ENCODE measurements at places on chromosomes 6 and 20.

DNA sequence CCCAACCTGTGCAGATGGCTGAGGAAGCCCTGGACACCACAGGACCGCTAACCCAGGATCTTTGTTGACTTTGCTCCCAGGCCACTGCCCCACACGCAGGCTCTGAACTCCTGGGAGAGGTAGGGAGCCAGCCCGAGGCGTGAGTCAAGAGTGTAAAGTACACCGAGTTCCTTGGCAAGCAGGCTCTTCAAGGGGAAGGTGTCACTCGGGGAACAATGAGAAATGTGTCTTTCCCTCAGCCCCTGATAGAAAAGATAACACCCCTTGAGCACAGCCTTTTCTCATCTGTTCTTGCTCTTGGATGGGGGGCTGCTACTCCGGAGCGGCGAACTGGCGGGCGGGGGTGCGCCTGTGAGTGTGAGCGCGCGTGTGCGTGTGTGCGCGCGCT lies 472 bp upstream of the EDN3 start:
- no peak for DNase-seq

GRCh38 chr6:136086686-136087085 lies 163.4 kb downstream of the MTFR2 start:
- DNase-seq, result no peak

DNA sequence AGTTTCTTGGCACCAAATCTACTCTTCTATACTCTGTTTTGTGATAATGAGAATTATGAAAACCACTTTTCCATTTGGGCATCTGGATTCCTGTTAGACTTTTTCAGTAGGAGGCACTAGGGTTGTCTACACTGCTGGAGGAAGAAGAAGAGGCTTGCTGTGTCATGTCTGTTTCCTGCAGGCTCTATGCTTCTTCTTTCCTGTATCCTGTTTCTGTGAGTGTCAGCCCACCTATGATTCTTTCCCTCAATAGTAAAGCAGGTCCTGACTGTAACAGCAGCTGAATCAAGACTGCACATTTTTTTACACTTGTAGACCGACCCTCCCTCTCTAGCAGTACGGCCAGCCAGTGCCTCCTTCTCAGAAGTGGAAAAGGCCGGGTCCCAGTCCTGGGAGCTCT lies 603.9 kb downstream of the HDGFL1 start:
- no peak for DNase-seq

- DNase-seq, result peak; percentile 23
Measured at GRCh38 chr6:39865011-39865888, 69.0 kb downstream of the MOCS1 start.

DNA sequence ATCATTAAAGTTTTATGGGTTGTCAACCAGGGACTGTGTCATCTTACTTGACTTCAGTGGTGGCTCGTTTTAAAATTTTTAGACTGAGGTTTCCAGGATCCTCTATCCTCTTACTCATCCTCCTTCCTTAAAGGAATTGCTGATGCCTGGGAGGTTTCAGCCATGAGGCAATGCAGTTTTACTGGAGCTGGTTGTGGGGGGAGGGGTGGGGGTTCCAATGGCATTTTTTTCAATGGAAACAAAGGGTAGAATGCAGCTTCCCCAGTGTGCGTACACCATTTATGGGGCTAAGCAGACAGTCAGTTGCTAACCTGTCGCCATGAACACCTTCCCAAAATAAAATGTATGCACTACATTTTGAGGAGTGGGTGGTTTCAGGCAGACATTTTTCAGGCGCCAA lies 88.0 kb downstream of the METTL24 start:
- no peak for DNase-seq

DNA sequence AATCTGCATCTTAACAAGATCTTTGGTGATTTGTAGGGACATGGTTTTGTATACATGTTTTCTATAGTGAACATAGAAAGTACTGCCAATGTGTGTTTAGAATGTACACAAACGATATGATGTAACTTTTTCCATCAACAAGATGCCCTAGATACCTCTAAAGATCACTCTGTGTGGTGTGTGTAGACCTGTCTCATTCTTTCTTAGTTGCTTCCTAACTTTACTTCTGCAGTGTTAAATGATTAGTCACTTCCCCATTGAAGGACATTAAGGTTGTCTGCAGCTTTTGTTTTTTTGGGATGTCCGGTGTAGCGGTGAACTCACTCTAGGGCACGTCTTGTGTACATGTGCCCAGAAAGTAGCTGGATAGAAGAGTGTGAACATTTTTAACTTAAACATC lies 35.9 kb downstream of the CDYL start:
- no peak for DNase-seq

- no peak for DNase-seq
Measured at GRCh38 chr6:70309243-70309642, 6.4 kb upstream of the COL9A1 start.

GRCh38 chr6:5871296-5871695 lies 135.4 kb downstream of the NRN1 start:
- DNase-seq, result no peak

DNA sequence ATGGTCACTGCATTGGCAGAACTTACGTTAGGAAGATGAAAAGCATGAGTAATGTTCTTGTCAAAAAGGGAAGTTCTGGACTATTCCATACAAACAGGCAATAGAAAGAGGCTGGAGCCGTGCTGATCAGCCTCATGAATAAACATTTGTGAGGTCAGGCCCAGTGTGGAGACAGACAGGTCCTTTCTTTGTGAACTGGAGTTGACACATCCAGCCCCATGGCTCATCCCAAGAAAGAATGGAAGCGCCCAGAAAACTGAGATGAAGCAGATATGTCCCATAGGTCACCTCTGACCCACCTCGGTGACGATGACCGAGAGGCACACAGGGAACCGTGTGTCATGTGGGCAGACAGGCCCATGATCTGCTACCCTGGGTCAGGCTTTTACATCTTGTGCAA lies 276.0 kb upstream of the SGK1 start:
- no peak for DNase-seq

Measured in activated CD8-positive, alpha-beta memory T cell treated with anti-CD3 and anti-CD28 coated beads for 48 hours (primary cell).